ENCODE measurements at places on chromosomes 5 and 9.
A peak's percentile ranks its signal among the peaks of the same experiment; 100 is the strongest.

- no peaks in the 10 kb centered on the region for H3K4me1 ChIP-seq
- H3K27ac ChIP-seq = no peak overlapping the region
- peaks cover 11% of the 10 kb centered on the region for H3K27me3 ChIP-seq
- no peaks in the 10 kb centered on the region for H3K36me3 ChIP-seq
Measured at GRCh38 chr5:146390469-146390868, 51.8 kb downstream of the POU4F3 start.

DNA sequence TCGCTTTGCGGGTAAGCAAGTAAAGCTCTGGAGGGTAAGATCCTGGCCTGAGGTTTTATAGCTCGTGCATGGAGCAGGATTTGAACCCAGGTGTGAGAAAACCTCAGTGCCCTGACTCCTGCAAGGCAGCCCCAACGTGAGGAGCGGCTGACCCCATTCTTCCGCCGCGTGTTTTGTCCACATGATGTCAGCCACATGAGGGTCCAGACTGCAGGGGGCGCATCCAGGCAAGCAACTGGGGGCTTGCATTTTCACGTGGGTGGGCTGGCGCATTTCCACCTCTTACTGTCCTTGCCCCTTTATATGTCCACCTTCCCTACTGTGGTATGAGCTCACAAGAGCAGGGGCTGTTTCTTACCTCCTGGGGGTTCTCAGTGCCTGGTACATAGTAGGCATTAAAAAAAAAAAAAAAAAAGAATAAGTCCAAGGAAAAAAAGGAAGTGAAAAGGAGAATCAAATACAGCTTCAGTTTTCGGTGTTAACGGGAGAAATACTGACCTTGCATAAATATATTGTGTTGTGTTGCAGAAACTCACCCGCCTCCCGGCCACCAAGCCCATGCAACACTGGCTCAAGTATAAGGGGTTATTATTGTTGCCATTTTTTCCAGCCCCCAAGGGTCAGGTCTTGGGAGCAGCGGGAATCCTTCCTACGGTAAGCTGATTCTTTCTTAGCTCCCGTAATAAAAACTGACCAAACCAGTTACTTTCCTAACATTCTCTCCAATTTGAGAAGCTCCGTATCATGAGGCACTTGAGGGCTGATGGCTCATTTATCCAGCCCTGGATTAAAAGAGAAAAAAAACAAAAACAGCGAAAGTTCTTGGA, 15.0 kb downstream of the TLX3 start:
- no peak overlapping the region for H3K4me3 ChIP-seq
- H3K27me3 ChIP-seq = peaks cover 59% of the 10 kb centered on the region
- no peak for DNase-seq

DNA sequence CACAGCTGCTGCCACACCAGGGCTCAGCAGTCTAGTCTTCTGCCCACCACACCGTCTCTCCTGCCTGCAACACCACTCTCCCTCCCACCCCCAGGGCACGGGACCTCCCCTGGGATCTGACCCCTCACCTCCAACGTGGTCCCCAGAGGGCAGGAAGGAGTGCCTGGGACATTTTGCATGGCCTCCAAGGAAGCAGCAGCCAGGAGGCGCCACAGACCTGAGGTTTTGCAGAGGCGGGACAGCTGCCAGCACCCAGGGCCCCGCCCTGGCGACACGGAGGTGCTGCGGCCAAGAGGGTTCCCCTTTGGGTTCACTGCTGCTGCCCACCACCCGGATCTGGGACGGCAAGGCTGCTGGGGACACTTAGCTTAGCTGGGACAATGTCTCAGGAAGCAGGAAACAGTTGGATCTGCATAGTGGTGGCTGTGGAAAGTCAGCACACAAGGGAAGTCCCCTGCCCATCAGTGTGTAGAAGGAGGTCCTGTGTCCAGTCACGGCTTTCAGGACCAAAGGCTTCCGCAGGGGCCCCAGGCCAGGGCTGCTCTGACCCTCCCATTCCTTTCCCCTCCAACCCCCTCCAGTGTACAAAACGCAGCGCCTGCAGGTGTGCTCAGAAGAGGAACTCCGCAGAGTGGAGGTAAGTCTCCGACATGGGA, 13.8 kb downstream of the PROP1 start:
- no peak overlapping the region for H3K27ac ChIP-seq
- H3K36me3 ChIP-seq = peaks cover 7% of the 10 kb centered on the region
- H3K4me3 ChIP-seq = no peak overlapping the region
- peaks cover 39% of the 10 kb centered on the region for H3K27me3 ChIP-seq
- no peak for DNase-seq

- H3K4me3 ChIP-seq = no peak within 1 kb of the TSS
- DNase-seq = no peak
- peaks cover 8% of the 10 kb centered on the region for H3K4me1 ChIP-seq
- peaks cover 17% of the 10 kb centered on the region for H3K27me3 ChIP-seq
- no peak within 1 kb of the TSS for H3K27ac ChIP-seq
Measured at GRCh38 chr9:133421615-133422542, at the start of gene ADAMTS13. ADAMTS13 (plus strand) TSS chr9:133422367; CDS start chr9:133422444, 77 bp downstream.

DNA sequence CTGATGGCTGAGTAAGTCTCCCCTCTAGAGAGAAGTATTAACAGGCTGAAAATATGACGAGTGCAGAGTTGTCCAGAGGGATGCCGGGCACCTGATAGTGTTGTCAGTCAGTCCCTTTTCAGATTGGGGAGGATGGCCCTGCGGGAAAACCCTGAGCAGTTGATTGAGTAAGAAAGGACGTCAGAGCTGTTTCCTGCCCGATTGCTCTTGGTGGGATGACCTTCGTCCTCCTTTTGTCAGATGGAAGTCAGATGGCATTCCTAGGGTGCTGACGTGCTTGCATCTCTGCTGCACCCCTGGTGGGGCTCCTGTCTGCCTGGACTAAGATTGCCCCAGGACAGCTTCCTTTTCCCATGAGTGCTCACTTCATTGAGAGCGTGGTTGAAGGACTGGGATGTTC, 9.8 kb downstream of the ZNF354B start:
- H3K27me3 ChIP-seq = peaks cover 1% of the 10 kb centered on the region
- H3K4me1 ChIP-seq = no peaks in the 10 kb centered on the region
- no peak overlapping the region for H3K4me3 ChIP-seq
- no peak for DNase-seq
- no peak overlapping the region for H3K27ac ChIP-seq

GRCh38 chr5:61766141-61766540, 434.1 kb downstream of the ZSWIM6 start:
- no peaks in the 10 kb centered on the region for H3K4me1 ChIP-seq
- no peak for DNase-seq
- no peaks in the 10 kb centered on the region for H3K36me3 ChIP-seq
- H3K27ac ChIP-seq = no peak overlapping the region
- H3K27me3 ChIP-seq = peaks cover 5% of the 10 kb centered on the region

DNA sequence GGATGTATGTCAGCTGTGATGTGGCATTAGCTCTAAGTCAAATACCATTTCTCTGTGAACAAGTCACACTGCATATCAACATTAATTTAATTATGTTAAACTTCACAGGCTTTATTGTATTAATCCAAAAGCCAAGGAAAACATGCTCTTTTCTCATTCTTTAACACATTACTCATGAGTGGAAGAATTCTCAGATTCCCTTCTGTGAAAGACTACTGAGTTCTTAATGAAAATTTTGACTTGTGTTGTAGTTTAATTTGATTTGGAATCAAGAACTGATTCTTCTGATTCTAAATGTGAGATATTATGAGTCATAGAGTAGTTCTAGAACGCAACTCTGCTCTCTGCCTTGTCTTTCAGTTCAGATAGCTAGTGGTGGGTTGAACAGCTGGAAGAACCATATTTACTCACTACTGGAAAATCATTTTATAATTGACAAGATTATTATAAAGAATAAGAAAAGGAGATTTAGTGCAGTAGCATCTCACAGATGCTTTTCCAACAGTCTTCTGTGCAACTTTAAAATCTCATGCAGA, 90.6 kb downstream of the VCAN start:
- peaks cover 27% of the 10 kb centered on the region for H3K4me1 ChIP-seq
- peaks cover 7% of the 10 kb centered on the region for H3K36me3 ChIP-seq
- H3K27ac ChIP-seq = no peak overlapping the region
- H3K4me3 ChIP-seq = no peak overlapping the region

GRCh38 chr9:127033061-127033460, 89.4 kb downstream of the ANGPTL2 start:
- H3K4me3 ChIP-seq = no peak overlapping the region
- H3K27me3 ChIP-seq = peaks cover 5% of the 10 kb centered on the region
- H3K36me3 ChIP-seq = no peaks in the 10 kb centered on the region
- H3K4me1 ChIP-seq = no peaks in the 10 kb centered on the region

DNA sequence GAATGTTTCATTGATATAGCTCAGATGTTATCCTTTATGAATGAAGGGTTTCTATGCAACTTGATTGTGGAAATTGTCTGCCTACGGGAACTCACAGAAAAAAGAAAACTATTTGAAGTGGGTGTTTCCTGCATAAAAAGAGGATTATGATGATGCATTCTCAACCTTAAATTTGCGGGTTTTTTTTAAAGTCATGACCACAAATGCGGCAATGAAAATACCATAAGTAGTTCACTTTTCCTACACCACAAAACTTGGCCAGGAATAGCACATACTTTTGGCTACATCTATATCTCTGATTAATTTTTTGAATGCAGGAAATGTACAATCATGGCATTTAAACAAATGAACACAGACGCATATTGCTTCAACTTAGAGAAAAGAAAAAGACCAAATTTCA, 754.7 kb downstream of the DTWD2 start:
- DNase-seq = no peak
- H3K4me1 ChIP-seq = no peaks in the 10 kb centered on the region
- H3K27me3 ChIP-seq = no peaks in the 10 kb centered on the region
- H3K4me3 ChIP-seq = no peak overlapping the region

DNA sequence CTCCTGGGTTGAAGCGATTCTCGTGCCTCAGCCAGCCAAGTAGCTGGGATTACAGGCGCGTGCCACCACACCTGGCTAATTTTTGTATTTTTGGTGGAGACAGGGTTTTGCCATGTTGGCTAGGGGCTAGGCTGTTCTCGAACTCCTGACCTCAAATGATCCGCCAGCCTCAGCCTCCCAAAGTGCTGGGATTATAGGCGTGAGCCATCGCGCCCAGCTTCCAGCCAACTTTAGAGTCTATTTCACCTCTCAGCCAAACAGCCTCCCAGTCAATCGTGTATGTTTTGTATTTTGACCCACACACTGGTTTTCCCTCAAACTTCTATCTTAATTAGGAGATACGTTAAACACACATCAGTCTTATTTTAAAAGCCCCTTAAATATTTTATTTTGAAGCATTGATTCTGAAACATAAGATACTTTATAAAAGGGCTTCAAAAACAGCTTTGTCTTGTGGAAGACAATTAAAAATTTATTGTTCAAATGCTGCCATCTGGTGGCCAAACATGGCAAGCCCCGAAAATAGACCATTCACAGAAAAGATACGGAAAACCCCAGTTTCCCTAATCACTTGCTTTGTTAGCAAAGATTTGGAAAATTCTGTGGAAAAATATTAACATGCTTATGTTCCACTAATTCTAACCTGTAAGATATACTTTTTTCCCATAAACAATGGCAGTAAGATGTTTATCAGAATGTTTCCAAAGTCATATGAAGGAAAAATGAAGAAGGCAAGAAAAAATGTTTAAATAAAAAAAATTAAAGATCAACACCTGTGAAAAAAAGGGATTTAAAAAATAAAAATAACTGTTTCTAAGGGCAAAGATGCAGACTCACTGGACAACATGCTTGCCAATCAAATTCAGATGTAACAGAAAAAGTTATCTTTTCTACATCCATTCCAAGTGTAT, 33.1 kb downstream of the APTX start:
- H3K4me3 ChIP-seq = no peak overlapping the region
- H3K36me3 ChIP-seq = peaks cover 8% of the 10 kb centered on the region
- H3K4me1 ChIP-seq = peaks cover 37% of the 10 kb centered on the region
- DNase-seq = peak; percentile 54
- peak overlapping the region; percentile 74 for H3K27ac ChIP-seq
- no peaks in the 10 kb centered on the region for H3K27me3 ChIP-seq

- DNase-seq = peak; percentile 65
- no peaks in the 10 kb centered on the region for H3K36me3 ChIP-seq
- no peak overlapping the region for H3K27ac ChIP-seq
- H3K4me3 ChIP-seq = no peak overlapping the region
- H3K4me1 ChIP-seq = peaks cover 9% of the 10 kb centered on the region
- H3K27me3 ChIP-seq = no peaks in the 10 kb centered on the region
Measured at GRCh38 chr9:116572095-116572748, 114.9 kb upstream of the TRIM32 start.

GRCh38 chr5:15938186-15938585, 241.4 kb downstream of the MARCHF11 start:
- no peak for DNase-seq
- H3K36me3 ChIP-seq = peaks cover 36% of the 10 kb centered on the region
- peaks cover 4% of the 10 kb centered on the region for H3K27me3 ChIP-seq

GRCh38 chr9:115382865-115383264, 264.9 kb upstream of the TNC start:
- H3K27me3 ChIP-seq = peaks cover 5% of the 10 kb centered on the region
- H3K4me3 ChIP-seq = no peak overlapping the region
- peaks cover 27% of the 10 kb centered on the region for H3K36me3 ChIP-seq
- H3K4me1 ChIP-seq = no peaks in the 10 kb centered on the region
- DNase-seq = no peak

GRCh38 chr5:122111460-122111859, 17.9 kb upstream of the ZNF474 start:
- no peak overlapping the region for H3K27ac ChIP-seq
- no peaks in the 10 kb centered on the region for H3K36me3 ChIP-seq
- no peak overlapping the region for H3K4me3 ChIP-seq
- H3K4me1 ChIP-seq = peaks cover 20% of the 10 kb centered on the region

DNA sequence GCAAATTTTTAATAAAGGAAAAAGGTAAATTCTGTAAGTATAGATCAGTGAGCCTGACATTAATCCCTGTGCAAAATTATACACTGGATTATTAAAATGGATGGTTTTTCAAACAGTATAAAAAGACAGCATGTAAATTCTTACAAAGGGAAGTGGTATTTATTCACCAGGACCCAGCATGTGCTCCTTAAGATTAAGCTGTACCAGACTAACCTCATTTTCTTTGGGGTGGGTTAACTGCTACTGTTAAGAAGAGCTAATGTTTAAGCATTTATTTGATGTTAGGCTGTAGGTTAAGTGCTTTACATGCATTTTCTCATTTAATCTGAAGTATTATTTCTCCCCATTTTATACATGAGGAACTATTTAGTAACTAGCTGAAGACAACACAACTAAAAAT, 60.3 kb upstream of the RFX3 start:
- DNase-seq = no peak
- 0 out of 2 replicates have a peak, but pooled peaks cover 4% of the 10 kb centered on the region for H3K36me3 ChIP-seq
- H3K4me3 ChIP-seq = no peak overlapping the region
- H3K4me1 ChIP-seq = no peaks in the 10 kb centered on the region

- no peak overlapping the region for H3K4me3 ChIP-seq
- H3K4me1 ChIP-seq = peaks cover 58% of the 10 kb centered on the region
- H3K27me3 ChIP-seq = no peaks in the 10 kb centered on the region
- no peak overlapping the region for H3K27ac ChIP-seq
- DNase-seq = peak; percentile 69
- H3K36me3 ChIP-seq = no peaks in the 10 kb centered on the region
Measured at GRCh38 chr9:18442629-18443491, 31.1 kb upstream of the ADAMTSL1 start.

DNA sequence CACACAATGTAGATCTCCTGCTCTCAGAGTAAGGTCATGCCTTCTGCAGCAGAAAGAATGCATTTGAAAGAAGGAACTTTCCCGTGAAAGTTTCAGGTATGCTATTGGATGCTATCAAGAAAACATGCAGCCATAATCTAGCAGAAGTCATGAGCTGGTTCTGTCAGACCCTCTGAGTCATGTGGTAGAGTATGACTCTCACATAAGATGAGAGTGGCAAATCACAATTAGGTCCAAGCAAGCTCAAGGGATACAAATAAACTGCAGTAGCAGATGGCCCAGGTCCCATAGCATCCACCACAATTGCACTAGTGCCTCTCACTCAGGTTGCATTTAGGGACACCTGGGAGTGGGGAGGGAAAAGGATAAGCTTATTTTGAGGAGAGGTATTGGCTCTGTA, 292.8 kb downstream of the ASTN2 start:
- H3K4me3 ChIP-seq = no peak overlapping the region
- no peak for DNase-seq
- no peaks in the 10 kb centered on the region for H3K36me3 ChIP-seq
- H3K27me3 ChIP-seq = no peaks in the 10 kb centered on the region
- no peak overlapping the region for H3K27ac ChIP-seq

All from HFFc6 (cell line).